ENCODE measurements at places on chromosomes 1 and 21. TPM values are rescaled to one million over a fixed set of nuclear protein-coding genes. Genes with fewer than 3 reads are reported as not detected.
A peak's percentile ranks its signal among the peaks of the same experiment; 100 is the strongest.

- DNase-seq: no peak
These were observed 12.3 kb upstream of the RGS4 start for GRCh38 chr1:163056831-163057230.

Gene VAV3
- total RNA-seq: 21.4 TPM

- DNase-seq: no peak
These were observed 326.1 kb downstream of the ASTN1 start for GRCh38 chr1:176838276-176838995.

DNA sequence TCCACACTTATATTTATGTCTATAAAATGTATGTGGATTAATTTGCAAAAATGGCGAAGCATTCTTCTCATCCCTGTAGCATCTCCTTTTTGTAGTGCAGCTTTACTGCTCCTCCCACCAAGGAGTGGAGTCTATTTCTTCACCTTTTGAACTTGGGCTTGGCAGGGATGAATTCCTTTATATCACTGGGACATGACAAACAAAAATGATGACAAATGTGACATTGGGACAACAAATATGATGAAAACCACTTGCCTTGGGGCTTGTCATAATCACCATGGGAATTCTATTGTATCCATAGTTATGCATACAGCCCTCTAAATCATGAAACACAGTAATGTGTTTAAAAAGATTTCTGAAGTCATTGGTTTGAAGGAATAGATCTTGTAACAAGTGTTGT, 155.0 kb downstream of the TNFSF18 start:
- DNase-seq: no peak

Gene SPRR2F
- not detected for total RNA-seq

Gene MX2
- total RNA-seq: 1.2 TPM

Gene OR2T1
- not detected for total RNA-seq

Gene CD1B
- not detected for total RNA-seq

DNA sequence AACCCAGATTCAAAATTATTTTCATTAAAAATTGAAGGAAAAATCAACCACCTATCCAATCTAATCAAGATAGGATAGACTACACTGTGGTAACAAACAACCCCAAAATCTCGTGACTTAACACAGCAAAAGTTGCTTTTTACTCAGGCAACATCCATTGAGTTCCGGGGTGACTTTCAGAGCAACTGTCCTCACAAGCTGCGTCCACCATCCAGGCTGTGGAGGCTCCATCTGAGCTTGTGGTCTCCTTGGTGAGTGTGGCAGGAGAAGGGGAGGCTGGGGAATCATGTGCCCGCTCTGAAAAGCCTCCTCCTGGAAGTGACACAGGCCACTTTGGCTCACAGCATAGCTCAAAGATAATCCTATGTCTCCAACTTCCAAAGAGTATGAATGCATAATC, 52.4 kb downstream of the CD2 start:
- DNase-seq: no peak

DNA sequence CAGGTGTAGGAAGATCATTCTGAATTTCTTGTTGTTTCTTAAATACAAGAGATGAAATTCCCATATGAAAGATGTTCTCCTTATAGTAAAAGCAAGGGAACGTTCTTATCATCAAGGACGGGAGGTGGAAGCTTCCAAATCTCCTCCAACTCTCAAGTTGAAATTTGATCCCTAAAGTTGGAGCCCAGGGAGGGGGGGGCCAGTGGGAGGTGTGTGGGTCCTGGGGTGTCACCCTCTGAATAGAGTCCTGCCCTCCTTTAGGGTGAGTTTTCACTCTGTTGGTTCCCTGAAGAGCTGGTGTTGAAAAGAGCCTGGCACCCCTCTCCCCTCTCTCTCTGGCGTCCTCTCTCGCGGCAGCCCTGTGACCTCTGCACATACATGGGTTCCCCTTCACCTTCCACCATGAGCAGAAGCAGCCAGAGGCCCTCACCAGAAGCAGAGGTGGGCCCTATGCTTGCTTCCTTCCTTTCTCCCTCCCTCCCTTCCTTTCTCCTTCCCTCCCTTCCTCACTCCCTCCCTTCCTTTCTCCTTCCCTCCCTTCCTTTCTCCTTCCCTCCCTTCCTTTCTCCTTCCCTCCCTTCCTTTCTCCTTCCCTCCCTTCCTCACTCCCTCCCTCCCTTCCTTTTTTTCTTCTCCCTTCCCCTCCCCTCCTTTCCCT, 10.0 kb upstream of the TRIM17 start:
- DNase-seq: no peak

- DNase-seq: no peak
These were observed 43.6 kb upstream of the DPH5 start for GRCh38 chr1:101069158-101069557.

GRCh38 chr1:245538671-245539070, 383.9 kb downstream of the KIF26B start:
- peak; percentile 3 for DNase-seq

Gene AMY1A
- total RNA-seq: not detected

GRCh38 chr1:8097077-8097799, 71.1 kb upstream of the ERRFI1 start:
- DNase-seq: peak; percentile 89

Gene GCSAML
- not detected for total RNA-seq

- peak; percentile 33 for DNase-seq
These were observed 13.0 kb upstream of the GUCA2A start for GRCh38 chr1:42177541-42177981.

Gene LRRC53
- not detected for total RNA-seq

DNA sequence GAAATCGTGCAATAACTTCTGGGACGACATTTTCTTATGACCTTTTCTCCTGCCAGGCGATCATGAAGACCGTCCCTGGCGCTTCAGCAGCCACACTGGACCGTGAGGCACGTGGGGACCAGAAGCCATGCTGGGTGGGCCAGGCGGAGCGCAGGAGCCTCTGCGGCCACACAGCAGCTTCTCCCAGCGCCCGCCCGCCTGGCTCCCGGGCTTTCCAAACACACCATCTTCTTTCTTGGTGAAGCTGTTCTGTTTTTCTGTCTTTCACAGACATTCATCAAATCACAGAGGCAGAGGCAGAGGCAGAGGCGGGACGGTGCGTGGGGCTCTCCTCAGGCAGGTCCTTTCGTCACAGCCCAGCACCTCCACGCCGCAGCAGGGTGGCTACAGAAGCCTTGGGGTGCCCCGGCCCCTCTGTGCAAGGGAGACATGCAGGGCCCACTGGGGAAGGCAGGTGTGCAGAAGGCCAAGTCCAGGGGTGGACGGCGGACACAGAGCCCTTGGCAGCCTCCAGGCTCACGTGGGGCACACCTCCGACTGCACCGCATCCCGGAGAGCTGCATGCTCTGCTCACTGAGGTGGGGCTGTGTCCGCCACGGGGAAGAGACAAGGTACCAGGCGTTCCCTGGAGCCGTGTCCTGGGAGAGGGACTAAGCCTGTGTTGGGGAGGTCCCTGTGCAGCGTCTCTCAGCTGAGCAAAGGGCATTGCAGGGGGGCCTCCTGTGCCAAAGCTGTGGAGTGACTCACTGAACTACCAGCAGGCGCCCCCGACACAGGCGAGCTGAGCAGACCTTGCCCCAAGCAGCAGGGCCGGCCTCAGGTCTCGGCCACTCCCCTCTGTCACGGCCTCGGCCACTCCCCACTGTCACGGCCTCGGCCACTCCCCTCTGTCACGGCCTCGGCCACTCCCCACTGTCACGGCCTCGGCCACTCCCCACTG, 2.6 kb upstream of the TMEM240 start:
- no peak for DNase-seq

Gene KRTAP7-1
- total RNA-seq: not detected

Gene SELENON
- total RNA-seq: 16.9 TPM

Gene BGLAP
- not detected for total RNA-seq

Gene PAX7
- total RNA-seq: not detected

Gene GJB5
- not detected for total RNA-seq

GRCh38 chr1:174344162-174344561, 103.6 kb upstream of the GPR52 start:
- DNase-seq: no peak

GRCh38 chr21:42417533-42417932, 13.8 kb downstream of the UBASH3A start:
- DNase-seq: no peak

GRCh38 chr1:66434096-66434495, 99.9 kb upstream of the SGIP1 start:
- no peak for DNase-seq

Gene COL16A1
- total RNA-seq: 5.1 TPM

Gene CELSR2
- 4.8 TPM for total RNA-seq

Gene PTCH2
- not detected for total RNA-seq

DNA sequence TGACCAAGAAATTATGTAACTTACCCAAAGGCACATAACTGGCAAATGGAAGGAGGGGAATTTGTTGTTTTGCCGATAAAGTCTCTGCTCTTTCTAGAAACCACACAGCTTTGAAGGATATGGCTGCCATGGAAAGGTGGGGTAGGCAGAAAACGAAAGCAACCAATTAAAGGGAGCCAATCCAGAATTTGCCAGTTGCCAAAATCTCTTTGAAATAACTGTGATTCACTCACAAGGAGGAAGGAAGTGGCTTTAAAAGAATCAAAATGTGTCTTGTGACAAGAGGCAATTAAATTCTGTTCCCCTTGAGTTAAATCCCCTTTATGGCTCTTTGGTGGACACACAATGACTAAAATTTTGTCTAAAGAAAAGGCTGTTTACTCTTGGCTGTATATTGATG, 61.2 kb upstream of the CCDC190 start:
- DNase-seq: no peak

Gene RGSL1
- not detected for total RNA-seq

Gene PDC
- total RNA-seq: not detected

DNA sequence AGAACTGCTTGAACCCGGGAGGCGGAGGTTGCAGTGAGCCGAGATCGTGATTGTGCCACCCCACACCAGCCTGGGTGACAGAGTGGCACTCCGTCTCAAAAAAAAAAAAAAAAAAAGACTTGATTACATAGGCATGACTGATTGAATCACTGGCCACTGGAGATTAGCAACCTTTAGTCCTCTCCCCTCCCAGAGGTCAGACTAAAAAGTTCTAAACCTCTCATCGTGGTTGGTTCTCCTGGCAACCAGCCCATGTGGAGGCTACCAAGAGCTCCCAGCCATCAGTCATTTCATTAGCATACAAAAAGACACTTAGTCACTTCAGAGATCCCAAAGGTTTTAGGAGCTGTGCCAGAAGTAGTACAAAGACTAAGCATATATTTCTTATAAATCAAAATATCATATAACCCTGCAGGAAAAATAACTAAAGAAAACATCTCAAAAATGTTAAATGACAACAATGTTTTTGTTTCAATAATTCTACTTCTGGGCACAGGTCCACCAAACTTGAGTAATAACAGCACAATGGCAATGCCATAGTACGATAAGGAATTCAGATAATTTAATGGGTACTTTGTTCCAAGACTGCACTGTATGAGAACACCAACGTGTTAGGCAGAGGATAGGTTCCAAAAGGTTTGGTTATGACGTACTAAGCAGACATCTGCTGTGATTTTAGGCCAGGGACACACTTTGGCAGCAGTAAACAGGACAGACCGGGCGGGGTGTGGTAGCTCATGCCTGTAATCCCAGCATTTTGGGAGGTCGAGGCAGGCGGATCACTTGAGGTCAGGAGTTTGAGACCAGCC, 18.1 kb downstream of the USP48 start:
- DNase-seq: peak; percentile 93

Gene KAZN
- 7.0 TPM for total RNA-seq

DNA sequence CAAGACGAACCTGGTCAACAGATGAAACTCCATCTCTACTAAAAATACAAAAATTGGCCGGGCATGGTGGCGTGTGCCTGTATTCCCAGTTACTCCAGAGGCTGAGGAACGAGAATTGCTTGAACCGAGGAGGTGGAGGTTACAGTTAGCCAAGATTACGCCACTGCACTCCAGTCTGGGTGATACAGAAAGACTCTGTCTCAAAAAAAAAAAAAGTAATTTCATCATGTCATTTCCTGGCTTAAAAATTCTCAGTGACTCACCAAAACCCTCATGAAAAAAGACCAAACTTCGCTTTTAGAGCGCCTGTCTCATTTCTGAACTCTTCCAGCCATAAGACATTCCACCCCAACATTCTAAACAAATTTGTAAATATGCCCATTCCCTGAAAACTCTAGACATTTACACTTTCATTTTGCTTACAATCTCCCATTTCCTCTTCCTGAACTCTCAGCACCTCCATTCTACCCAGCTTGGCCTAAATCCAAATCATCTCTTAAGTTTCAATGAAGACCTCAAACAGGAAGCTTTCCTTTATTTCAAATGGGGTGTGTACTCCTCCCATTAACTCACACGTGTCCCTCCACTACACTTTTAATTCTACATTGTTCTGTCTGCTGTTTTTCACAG, 50.5 kb upstream of the PRRC2C start:
- DNase-seq: peak; percentile 58

DNA sequence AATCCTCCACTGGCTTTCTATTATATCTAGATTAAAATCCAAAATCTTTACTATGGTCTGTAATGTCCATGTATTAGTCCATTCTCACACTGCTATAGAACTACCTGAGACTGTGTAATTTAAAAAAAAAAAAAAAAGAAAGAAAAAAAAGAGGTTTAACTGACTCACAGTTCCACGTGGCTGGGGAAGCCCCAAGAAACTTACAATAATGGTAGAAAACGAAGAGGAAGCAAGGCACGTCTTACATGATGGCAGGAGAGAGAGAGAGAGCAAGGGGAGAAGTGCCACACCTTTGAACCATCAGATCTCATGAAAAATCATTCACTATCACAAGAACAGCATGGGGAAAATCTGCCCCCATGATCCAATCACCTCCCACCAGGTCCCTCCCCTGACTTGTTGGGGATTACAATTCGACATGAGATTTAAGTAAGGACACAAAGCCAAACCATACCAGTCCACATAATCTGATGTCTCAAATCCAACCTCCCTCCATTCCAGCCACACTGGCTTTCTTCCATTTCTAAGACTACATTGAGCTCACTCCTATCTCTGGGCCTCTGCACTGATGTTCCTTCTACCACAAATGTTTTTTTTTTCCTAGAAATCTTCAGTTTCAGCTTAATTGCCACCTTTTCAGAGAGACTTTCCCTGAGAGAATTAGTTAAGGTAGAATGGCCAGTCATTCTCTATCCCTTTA, 92.4 kb downstream of the EIF4G3 start:
- DNase-seq: peak; percentile 59

DNA sequence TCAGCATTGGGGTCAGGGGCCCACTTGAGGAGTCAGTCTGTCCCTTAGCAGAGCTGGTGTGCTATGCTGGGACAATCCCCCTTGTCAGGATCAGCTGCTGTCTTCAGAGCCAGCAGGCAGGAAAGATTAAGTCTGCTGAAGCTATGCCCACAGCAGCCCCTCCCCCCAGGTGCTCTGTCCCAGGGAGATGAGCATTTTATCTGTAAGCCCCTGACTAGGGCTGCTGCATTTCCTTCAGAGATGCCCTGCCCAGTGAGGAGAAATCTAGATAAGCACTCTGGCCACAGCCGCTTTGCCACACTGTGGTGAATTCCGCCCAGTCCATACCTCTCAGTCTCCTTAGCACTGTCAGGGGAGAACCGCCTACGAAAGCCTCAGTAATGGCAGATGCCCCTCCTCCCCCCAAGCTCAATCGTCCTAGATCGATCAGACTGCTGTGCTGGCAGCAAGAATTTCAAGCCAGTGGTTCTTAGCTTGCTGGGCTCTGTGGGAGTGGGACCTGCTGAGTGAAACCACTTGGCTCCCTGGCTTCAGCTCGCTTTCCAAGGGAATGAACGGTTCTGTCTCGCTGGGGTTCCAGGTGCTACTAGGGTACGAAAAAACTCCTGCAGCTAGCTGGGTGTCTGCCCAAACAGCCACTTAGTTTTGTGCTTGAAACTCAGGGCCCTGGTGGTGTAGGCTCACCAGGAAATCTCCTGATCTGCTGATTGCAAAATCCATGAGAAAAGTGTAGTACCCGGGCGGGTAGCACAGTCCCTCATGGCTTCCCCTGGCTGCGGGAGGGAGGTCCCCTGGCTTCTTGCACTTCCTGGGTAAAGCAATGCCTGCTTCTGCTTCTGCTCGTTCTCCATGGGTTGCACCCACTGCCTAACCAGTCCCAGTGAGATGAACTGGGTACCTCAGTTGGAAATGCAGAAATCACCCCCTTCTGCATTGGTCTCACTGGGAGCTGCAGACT, 25.1 kb upstream of the TP53BP2 start:
- DNase-seq: no peak
